ENCODE measurements at places on chromosomes 3 and 15. TPM values are rescaled to one million over a fixed set of nuclear protein-coding genes. Genes with fewer than 3 reads are reported as not detected.

DNA sequence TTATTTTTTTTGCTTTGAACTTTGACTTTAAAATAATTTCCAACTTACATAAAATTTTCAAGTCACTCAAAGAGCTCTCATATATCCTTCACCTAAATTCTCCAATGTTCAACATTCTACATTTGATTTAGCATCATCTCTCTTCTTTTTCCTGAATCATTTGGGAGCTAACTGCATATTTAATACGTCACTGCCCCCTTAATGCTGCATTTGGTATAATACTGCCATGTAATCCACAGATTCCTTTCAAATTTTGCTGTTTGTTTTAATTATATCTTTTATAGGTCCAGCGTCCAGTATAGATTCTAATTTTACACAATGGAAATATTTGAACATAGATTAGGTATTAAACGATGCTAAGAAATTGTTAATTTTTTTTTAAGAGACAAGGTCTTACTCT lies 2.3 kb upstream of the EIF2AK4 start:
- DNase-seq: no peak
- H3K27ac ChIP-seq: no peak overlapping the region
- no peaks in the 10 kb centered on the region for H3K36me3 ChIP-seq
- peaks cover 15% of the 10 kb centered on the region for H3K4me1 ChIP-seq
- H3K4me3 ChIP-seq: no peak overlapping the region

- no peaks in the 10 kb centered on the region for H3K27me3 ChIP-seq
- H3K27ac ChIP-seq: no peak overlapping the region
- no peak for DNase-seq
- H3K4me1 ChIP-seq: no peaks in the 10 kb centered on the region
Observed at GRCh38 chr3:110174908-110175307, 837.6 kb upstream of the DPPA4 start.

DNA sequence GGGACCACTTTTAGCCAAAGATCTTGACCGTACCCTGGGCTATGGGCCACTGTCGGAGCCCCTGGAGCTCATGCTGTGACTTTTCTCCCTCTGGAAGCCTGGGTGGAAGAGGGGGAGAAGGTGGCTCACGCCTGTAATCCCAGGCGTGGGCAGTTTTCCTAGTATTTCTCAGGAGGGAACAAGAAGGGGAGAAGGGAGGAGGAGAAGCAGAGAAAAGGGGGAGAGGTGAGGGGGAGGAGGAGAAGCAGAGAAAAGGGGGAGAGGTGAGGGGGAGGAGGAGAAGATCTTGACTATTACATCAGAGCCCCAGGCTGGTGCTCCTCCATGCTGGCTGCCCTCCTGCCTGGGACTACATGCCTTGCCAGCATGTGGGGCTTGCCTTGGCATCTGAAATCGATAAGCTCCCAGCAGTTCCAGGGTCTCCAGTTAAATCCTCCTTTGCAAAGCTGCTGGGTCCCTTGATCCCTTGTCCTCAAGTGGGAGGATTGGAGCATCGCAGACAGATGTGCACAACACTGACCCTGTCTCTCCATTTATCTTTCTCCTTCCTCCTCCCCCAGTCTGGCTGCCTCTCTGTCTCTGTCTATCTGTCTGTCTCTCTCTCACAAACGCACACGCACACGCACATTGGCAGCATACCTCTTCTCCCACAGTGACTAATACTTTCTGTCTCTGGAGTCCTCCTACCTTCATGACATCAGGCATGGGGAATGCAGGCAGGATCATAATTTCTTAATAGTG lies 41.6 kb downstream of the MRAS start:
- H3K4me3 ChIP-seq: peak overlapping the region; percentile 19
- peaks cover 40% of the 10 kb centered on the region for H3K4me1 ChIP-seq
- H3K27me3 ChIP-seq: no peaks in the 10 kb centered on the region
- H3K27ac ChIP-seq: peak overlapping the region; percentile 72

GRCh38 chr3:114974387-114974786 lies 172.7 kb downstream of the ZBTB20 start:
- H3K4me1 ChIP-seq: no peaks in the 10 kb centered on the region
- no peak overlapping the region for H3K27ac ChIP-seq
- no peaks in the 10 kb centered on the region for H3K36me3 ChIP-seq
- no peaks in the 10 kb centered on the region for H3K27me3 ChIP-seq

DNA sequence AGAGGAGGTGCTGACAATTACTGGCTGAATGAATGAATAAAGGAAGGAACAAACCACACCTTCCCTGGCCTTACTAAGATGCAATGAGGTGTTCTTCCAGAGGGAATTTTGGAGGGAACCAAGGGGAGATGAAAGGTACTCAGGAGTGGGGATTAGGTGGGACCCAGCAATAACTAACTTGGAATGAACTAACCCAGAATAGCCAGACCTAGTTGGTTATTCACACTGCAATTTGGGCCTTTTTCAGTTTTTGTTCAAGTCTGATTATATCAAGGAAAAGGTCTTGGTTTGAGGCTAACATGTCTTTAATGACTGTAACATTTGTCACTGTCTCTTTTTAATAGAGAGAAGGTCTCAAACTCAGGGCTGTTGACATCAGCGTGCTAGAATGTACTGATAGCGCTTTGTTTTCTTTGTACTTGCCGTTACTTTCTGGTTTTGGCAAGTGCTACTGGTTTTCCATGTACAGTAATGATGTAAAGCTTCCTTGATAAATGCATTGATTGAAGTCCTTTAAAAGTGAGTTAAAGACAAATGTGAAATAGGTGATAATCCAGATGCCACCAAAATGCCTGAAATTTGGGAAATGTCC lies 3.2 kb upstream of the PLXND1 start:
- H3K27me3 ChIP-seq: peaks cover 9% of the 10 kb centered on the region
- no peak overlapping the region for H3K4me3 ChIP-seq
- no peaks in the 10 kb centered on the region for H3K36me3 ChIP-seq
- DNase-seq: no peak
- no peak overlapping the region for H3K27ac ChIP-seq
- peaks cover 6% of the 10 kb centered on the region for H3K4me1 ChIP-seq

- no peak for DNase-seq
- H3K27ac ChIP-seq: no peak overlapping the region
- no peaks in the 10 kb centered on the region for H3K4me1 ChIP-seq
- no peak overlapping the region for H3K4me3 ChIP-seq
Observed at GRCh38 chr3:102332205-102332604, 102.6 kb upstream of the ZPLD1 start.

GRCh38 chr3:22208844-22209243 lies 457.8 kb upstream of the ZNF385D start:
- H3K4me3 ChIP-seq: no peak overlapping the region
- no peaks in the 10 kb centered on the region for H3K27me3 ChIP-seq
- H3K36me3 ChIP-seq: no peaks in the 10 kb centered on the region
- no peaks in the 10 kb centered on the region for H3K4me1 ChIP-seq
- no peak for DNase-seq

- no peaks in the 10 kb centered on the region for H3K36me3 ChIP-seq
- no peak overlapping the region for H3K4me3 ChIP-seq
- no peaks in the 10 kb centered on the region for H3K27me3 ChIP-seq
- DNase-seq: no peak
Observed at GRCh38 chr3:171936191-171936841, 93.2 kb downstream of the TMEM212 start.

DNA sequence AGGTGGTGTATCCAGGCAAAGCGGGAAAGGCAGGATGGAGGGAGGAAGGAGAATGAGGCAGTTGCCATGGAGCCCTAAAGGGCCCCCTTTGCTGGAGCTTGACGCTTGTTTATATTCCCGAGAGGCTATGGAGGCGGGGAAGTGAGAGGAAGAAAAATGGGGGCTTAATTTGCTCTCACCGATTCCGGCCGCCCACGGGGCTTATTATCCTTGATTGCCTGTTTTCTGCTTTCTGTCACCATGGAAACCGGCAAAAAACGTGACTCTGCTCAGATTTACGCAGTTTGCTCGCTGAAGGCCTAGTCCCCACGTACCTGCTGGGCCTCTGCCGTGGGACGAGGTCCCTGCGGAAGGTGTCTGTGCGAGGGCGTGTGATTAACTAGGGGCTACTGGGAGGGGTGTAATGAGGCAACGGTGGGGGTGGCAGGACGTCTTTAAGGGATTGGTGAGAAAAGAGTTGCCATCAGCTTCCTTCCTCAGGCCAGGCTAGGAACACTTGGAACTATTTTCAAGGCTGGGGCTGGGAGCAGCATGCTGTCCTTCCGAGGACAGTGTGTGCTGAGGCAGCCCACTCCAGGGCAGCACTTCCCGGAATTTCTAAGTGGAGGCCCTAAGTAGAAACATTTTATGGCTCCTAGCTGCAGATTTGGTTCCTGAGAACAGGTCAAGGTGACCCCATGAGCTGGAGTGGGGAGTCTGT lies 110.8 kb upstream of the NDN start:
- H3K4me1 ChIP-seq: no peaks in the 10 kb centered on the region
- DNase-seq: no peak
- H3K27ac ChIP-seq: no peak overlapping the region
- no peak overlapping the region for H3K4me3 ChIP-seq
- H3K27me3 ChIP-seq: no peaks in the 10 kb centered on the region
- no peaks in the 10 kb centered on the region for H3K36me3 ChIP-seq

DNA sequence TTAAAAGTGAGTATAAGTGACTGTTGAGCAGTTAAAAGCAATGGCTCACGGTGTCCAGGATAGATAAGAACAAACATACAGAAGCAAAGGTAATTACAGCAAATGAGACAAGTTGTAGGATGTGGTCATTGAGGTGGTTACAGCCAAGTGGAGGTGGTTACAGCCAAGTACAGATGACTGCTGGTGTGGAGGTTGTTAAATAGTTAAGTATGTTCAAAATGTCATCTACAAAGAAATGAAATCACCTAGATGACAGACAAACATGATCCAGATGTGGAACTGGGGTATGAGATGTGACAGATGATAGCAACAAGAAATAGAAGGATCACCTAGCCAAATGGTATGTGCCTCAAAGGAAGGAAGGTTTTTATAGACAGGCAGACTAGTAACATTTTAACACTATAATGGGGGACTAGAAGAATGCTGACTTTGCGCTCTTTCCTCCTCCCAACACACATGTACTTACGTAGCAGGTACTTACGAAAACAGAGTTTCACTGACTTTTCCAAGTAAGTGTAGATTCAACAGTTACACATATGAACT lies 6.8 kb upstream of the ANKRD28 start:
- DNase-seq: no peak
- H3K27ac ChIP-seq: peak overlapping the region; percentile 34
- H3K27me3 ChIP-seq: no peaks in the 10 kb centered on the region
- H3K4me3 ChIP-seq: no peak overlapping the region

GRCh38 chr3:3288255-3288654 lies 108.8 kb upstream of the CRBN start:
- H3K27ac ChIP-seq: no peak overlapping the region
- no peaks in the 10 kb centered on the region for H3K36me3 ChIP-seq
- H3K4me1 ChIP-seq: no peaks in the 10 kb centered on the region
- no peak for DNase-seq
- no peak overlapping the region for H3K4me3 ChIP-seq
- no peaks in the 10 kb centered on the region for H3K27me3 ChIP-seq

DNA sequence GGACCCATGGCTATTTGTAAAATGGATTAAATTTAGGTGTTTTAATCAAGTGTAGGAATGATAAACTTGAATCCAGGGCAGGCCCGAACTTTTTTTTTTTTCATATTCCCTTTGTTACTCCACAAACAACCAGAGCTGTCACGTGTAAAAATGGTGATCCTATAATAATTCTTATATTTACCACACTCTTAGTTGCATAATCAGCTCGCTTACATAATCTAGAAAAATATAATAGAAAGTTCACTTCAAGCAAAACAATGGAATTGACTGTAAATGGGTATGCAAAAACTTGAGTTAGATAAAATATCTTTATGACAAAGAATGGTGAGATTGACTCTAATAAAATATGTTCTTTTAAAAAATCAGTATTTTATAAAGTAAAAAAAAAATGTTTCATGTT lies 2.1 kb upstream of the PAQR9 start:
- H3K36me3 ChIP-seq: no peaks in the 10 kb centered on the region
- no peak overlapping the region for H3K4me3 ChIP-seq
- H3K27me3 ChIP-seq: no peaks in the 10 kb centered on the region
- no peaks in the 10 kb centered on the region for H3K4me1 ChIP-seq

DNA sequence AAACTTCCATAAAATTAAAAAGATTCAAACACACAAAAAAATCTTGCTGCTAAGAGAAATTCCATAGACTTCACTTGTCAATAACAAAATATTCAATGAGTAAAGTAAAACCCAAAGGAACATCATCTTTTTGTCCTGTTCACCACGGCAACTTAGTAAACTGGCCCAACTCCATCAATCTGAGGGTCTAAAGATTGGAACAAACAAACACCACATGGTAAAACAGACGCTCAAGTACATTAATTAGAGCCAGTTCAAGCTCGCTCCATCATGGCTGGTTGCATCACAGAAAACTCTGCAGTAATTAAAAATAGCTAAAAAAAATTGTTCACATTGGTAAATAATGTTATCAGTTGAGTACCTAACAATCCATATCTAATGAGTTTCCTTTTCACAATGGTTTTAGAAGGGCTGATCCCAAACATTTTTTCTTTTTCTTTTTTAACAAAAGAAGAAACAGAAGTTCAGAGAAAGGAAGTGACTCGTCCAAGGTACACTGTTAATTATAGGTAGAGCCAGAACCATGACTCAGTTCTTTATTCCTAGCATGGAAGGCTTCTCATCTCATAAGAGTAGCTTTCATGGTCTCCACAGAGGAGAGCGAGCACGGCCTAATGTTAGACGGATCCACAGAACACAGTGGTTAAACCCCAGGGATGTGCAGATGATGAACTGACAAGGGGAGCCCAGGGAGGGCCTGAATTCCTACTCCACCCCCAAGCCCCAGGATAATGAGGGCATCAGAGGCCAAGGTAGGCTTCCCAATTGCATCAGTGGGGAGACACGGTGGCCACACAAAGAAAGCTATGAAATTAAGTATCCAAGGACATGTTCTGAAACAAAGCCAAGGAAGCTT lies 79.2 kb upstream of the ARHGEF3 start:
- no peaks in the 10 kb centered on the region for H3K4me1 ChIP-seq
- H3K4me3 ChIP-seq: no peak overlapping the region
- no peak for DNase-seq
- H3K27ac ChIP-seq: no peak overlapping the region
- no peaks in the 10 kb centered on the region for H3K27me3 ChIP-seq
- H3K36me3 ChIP-seq: no peaks in the 10 kb centered on the region

GRCh38 chr3:156898296-156898880 lies 72.2 kb downstream of the LEKR1 start:
- H3K4me1 ChIP-seq: no peaks in the 10 kb centered on the region
- H3K27me3 ChIP-seq: no peaks in the 10 kb centered on the region
- no peaks in the 10 kb centered on the region for H3K36me3 ChIP-seq
- no peak overlapping the region for H3K4me3 ChIP-seq

DNA sequence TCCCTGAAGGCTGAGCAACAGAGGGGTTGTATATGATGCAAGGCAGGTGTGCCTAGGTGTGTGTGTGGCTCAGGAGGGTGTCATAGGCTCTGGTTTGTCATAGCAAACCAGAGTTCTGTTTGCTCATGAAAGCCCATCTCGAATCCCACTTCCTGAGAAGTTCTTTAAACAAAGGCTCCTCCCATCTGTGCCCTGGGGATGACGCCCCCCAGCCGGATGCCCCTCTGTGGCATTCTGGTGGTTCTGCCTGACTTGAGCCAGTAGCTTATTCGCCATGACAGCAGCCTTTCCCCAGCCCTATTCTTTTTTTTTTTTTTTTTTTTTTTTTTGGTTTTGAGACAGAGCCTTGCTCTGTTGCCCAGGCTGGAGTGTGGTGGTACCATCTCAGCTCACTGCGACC lies 45.4 kb downstream of the PDIA5 start:
- H3K27ac ChIP-seq: no peak overlapping the region
- H3K4me3 ChIP-seq: no peak overlapping the region
- H3K36me3 ChIP-seq: peaks cover 30% of the 10 kb centered on the region

Gene MAPKAPK3
- total RNA-seq: 249 TPM

Gene SEMA6D
- total RNA-seq: 3.5 TPM

Gene VILL
- total RNA-seq: 0.75 TPM

Gene MESP1
- total RNA-seq: 33.6 TPM

Gene ZNF502
- total RNA-seq: 3.9 TPM

Gene NPAP1
- total RNA-seq: not detected

Gene IL17RC
- total RNA-seq: 10.4 TPM

Measured in psoas muscle (tissue), 8 donors.